Mesothelial cell of epicardium (in vitro differentiated cells): ENCODE measurements at places on chromosomes 4 and X. TPM values are rescaled to one million over a fixed set of nuclear protein-coding genes. Genes with fewer than 3 reads are reported as not detected.

DNA sequence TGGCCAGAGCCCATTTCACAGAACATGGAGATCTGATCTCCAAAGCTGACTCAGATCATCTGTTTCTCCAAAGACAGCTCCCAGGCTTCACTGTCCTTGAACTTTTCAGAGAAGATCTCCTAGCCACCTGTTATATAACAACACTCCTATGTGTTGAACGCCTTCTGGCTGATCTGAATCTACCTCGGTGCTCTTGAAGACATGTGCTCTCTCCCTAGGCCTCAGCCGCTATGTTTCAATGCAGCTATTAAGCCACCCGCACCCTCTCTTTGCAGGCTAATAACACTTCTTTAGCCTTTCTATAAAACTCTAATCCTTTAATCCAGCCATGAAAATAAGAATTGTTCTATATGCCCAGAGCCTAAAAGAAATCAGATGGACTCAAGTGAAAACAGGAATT is 34.9 kb downstream of the SEL1L3 start:
- DNase-seq, result no peak

- DNase-seq, result no peak
Measured at GRCh38 chrX:32839781-32840180, 371.6 kb downstream of the DMD start.

CLDN34 gene
- 0.71 to 1.1 TPM (median 0.84 TPM) in 3 replicates for total RNA-seq

- no peak for DNase-seq
Measured at GRCh38 chrX:9293051-9293496, 171.8 kb upstream of the TBL1X start.

DNA sequence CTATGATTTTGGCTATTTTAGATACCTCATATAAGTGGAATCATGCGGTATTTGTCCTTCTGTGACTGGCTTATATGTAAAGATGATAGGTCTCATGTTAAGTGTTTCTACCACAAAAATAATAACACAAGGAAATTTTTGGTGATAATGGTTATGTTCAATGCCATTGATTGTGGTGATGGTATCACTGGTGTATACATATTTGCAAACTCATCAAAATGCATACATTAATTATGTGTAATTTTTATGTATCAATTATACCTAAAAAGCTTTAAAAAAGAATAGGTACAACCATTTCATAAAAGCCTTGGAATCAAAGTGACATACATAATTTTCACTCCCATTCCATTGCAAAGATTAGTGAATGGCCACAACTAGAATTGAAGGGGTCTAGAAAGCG is 178.3 kb upstream of the FMR1 start:
- DNase-seq, result no peak

NHSL2 gene
- total RNA-seq, result 22.8 to 24.6 TPM (median 24.0 TPM) in 3 replicates

DNA sequence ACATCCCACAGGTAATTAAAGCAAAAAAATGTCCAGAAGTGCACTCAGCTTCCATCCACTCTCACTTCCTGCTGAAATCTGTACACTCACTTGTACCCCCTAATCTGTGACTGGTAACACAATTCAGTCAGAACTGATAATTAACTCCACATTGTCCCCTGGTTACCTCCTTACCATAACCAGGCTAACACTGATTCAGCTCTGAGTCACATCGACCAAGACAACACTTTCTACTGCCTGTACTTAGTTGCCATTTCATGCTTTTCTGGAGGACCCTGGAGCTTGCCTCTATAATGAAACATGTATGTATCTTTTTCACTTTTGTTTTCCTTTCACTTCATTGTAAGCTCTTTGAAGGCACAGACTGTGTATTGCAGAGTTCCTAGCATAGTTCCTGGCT is 130.9 kb upstream of the GABRG1 start:
- no peak for DNase-seq

NPNT gene
- 53.8 to 68.6 TPM (median 53.9 TPM) in 3 replicates for total RNA-seq

- DNase-seq, result no peak
Measured at GRCh38 chr4:10746371-10747171, 62.0 kb upstream of the CLNK start.

GRCh38 chrX:14050709-14051108 is 21.0 kb upstream of the GEMIN8 start:
- no peak for DNase-seq

DNA sequence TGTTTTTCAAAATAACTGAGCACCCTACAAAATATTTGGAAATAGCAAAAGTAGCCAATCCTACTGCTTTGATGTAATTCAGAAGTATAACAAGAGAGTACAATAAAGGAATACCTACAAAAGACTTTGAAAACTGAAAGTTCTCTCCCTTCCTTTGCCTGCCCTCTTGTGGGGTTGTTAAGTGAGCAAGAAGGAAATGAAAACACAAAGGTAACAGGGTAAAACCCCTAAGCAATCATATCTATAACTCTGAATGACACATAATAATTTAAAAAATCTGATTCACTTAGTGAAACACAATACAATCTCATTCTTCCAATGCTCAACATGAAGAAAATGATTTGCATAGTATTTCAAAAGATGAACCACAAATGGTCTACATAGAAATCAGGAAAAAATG is 98.2 kb downstream of the FRYL start:
- no peak for DNase-seq

DNA sequence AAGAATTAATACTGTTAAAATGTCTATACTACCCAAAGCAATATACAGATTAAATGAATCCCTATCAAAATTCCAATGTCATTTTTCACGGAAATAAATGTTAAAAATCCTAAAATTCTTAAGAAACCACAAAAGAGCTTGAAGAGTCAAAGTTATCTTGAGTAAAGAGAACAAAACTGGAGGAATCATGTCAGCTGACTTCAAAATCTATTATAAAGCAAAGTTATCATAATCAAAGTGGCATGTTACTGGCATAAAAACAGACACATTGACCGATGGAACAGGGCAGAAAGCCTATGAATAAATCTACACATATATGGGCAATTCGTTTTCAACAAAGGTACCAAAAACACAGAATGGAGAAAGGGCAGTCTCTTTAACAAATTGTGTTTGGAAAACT is 579.0 kb downstream of the INPP4B start:
- no peak for DNase-seq

- no peak for DNase-seq
Measured at GRCh38 chr4:171203425-171203824, 609.8 kb upstream of the GALNTL6 start.

DNA sequence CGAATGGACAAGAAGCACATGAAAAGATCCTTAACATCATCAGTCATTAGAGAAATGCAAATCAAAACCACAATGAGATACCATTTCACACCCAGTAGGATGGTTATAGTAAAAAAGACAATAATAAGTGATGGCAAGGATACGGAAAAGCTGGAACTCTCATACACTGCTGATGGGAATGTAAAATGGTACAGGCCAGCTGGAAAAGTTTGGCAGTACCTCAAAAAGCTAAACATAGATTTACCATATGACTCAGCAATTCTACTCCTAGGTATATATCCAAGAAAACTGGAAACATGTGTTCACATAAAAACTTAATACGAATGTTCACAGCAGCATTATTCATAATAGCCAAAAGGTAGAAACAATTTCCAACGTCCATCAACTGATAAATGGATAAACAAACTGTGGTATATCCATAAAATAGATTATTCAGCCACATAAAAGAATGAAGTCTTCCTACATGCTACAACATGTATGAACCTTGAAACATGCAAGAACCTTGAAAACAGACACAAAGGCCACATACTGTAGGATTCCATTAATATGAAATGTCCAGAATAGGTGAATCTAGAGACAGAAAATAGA is 11.9 kb downstream of the RPS6KA3 start:
- no peak for DNase-seq

GRCh38 chr4:37299468-37299867 is 54.9 kb downstream of the NWD2 start:
- no peak for DNase-seq

DNA sequence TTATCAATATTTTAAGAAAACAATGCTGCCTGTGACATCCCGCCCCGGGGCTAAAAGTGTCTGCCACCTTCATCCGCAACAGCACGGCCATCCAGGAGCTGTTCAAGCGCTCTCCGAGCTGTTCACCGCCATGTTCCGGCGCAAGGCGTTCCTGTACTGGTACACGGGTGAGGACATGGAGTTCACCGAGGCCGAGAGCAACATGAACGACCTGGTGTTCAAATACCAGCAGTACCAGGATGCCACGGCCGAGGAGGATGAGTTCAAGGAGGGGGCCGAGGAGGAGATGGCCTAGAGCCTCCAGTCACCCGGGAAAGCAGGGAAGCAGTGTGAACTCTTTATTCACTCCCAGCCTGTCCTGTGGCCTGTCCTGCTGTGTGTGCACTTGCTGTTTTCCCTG is 12.1 kb upstream of the KLHL13 start:
- DNase-seq, result no peak

VCX3B gene
- total RNA-seq, result not detected in 3 replicates

GRCh38 chr4:160353548-160353947 is 1250.7 kb downstream of the RAPGEF2 start:
- no peak for DNase-seq

SLC6A14 gene
- total RNA-seq, result 0.11 to 0.27 TPM (median 0.16 TPM) in 3 replicates

- DNase-seq, result no peak
Measured at GRCh38 chrX:118345045-118345463, 852 bp upstream of the WDR44 start.

ARX gene
- total RNA-seq, result not detected in 3 replicates

DNA sequence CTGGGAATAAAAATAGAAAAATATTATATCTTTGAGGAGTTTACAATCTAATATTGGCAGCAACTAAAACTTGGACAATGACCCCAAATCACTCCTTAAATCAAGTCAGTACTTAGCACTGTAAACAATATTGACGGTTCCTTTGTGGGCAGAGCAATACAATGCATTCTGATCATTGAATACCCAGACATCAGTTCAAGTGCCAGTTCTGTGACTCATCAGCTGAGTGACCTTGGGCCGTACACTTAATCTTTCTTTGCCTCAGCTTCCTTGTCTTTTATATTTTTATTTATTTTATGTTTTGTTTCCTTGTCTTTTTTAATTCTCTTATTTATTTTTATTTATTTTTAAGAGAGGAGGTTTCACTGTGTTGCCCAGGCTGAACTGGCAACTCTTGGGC is 112.2 kb upstream of the ANXA3 start:
- no peak for DNase-seq

MAGED4B gene
- 113 to 135 TPM (median 119 TPM) in 3 replicates for total RNA-seq

UGT8 gene
- 0.87 to 1.6 TPM (median 1.4 TPM) in 3 replicates for total RNA-seq

IL2RG gene
- 0.25 TPM in 1 of 3 replicates, not detected in the others for total RNA-seq

FGA gene
- total RNA-seq, result not detected in 3 replicates

- DNase-seq, result no peak
Measured at GRCh38 chr4:184506527-184507121, 32.3 kb upstream of the IRF2 start.

DNA sequence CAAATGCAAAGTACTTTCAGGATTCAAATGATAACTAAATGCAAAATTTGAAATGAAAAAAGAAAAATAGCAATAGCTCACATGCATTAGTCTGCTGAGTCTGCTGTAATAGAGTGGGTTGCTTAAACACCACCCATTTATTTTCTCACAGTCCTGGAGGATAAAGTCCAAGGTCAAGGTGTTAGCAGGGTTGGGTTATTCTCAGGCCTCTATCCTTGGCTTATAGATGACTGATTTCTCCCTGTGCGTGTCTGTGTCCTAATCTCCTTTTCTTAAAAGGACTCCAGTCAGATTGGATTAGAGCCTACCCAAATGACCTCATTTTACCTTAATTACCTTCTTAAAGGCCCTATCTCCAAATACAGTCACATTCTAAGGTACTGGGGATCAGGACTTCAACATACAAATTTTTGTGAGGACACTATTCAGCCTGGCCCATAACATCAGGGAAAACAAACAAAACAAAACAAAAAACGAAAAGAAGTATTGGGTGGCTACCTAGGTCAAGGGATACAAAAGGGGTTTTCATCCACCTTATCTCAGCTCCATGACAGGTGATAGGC is 6.3 kb upstream of the TBL1X start:
- no peak for DNase-seq

- DNase-seq, result no peak
Measured at GRCh38 chrX:45110494-45110893, 90.2 kb downstream of the DIPK2B start.

GRCh38 chrX:80120335-80120734 is 105.8 kb downstream of the TBX22 start:
- no peak for DNase-seq

- DNase-seq, result no peak
Measured at GRCh38 chr4:56042225-56042624, 93.5 kb downstream of the CEP135 start.

FGD1 gene
- 38.4 to 39.9 TPM (median 39.1 TPM) in 3 replicates for total RNA-seq

GRCh38 chr4:186839122-186840037 is 115.7 kb upstream of the FAT1 start:
- no peak for DNase-seq

DNA sequence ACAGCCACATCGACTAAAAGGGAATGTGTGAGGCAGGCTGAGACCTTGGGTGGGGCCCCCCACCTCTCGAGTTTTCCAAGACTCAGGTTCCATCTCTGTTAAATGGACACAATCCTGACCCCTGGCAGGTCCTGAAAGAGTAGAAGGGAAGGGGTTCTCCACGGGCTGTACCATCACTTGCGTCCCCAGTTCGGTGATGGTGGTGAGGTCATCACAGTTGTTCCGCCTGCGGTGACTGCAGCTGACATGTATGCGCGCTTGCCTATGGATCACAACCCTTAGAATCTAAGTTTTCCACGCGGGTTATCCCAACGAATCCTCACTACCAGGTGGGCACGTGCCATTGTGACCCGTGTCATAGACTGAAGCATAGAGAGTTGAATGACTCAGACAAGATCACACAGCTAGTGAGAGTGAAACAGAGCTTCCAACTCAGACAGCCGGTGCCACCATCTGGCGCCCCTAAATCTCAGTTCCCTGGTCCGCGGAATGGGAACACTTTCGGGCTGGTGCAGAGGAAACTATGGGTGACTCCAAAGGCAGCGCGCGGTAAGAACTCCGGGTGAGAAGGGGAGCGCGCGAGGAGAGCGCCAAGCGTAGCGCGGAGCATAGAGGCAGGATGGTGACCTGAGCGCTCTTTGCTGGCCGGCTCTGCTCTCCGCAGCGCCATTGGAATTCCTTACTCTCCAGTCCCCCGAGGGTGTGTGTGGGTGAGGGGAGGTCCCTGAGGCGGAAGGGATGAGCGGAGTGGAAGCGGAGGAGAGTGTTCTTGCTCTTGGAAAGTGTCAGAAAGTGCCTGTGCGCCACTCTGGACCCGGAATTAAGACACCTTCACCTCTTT is 10.5 kb downstream of the MSX1 start:
- peak; percentile 49 for DNase-seq

GRCh38 chrX:2406891-2407518 is 93.8 kb downstream of the DHRSX start:
- DNase-seq, result no peak

SLITRK4 gene
- 1.5 to 2.1 TPM (median 1.6 TPM) in 3 replicates for total RNA-seq

RAB33A gene
- 4.2 to 4.6 TPM (median 4.3 TPM) in 3 replicates for total RNA-seq

DNA sequence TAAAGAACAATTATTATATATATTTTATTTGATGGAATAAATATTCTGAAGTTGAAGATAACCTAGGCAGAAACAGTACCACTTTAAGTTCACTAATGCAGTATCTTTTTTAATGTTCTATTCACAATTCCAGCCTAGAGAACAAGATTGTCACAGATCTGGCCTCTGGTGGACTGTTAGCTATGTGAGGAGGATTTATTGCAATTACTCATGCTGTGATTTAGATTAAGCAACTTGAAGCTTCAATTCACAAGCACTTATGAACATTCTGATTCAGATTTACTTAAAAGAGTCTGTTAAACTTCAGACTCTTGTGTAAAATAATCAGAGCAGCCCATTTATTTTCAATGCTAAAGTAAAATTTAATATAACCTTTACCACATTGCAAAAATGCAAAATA is 1489.8 kb downstream of the STIM2 start:
- DNase-seq, result no peak

ENPP6 gene
- total RNA-seq, result 0.11 to 0.38 TPM (median 0.22 TPM) in 3 replicates

PTCHD1 gene
- total RNA-seq, result 5.7 to 7.2 TPM (median 7.0 TPM) in 3 replicates

GRCh38 chr4:164768516-164768915 is 14.6 kb downstream of the SMIM31 start:
- no peak for DNase-seq

BTK gene
- total RNA-seq, result 0.07 to 0.42 TPM (median 0.20 TPM) in 3 replicates

OTC gene
- not detected in 3 replicates for total RNA-seq

- no peak for DNase-seq
Measured at GRCh38 chr4:152643153-152644035, 36.4 kb downstream of the TMEM154 start.
